RKO (cell line): ENCODE measurements at places on chromosomes 16 and 17.

GRCh38 chr16:14199624-14200023 is 128.5 kb downstream of the MRTFB start:
- no peak for DNase-seq

- DNase-seq = no peak
These were observed 29.9 kb downstream of the METTL16 start for GRCh38 chr17:2481760-2482159.

DNA sequence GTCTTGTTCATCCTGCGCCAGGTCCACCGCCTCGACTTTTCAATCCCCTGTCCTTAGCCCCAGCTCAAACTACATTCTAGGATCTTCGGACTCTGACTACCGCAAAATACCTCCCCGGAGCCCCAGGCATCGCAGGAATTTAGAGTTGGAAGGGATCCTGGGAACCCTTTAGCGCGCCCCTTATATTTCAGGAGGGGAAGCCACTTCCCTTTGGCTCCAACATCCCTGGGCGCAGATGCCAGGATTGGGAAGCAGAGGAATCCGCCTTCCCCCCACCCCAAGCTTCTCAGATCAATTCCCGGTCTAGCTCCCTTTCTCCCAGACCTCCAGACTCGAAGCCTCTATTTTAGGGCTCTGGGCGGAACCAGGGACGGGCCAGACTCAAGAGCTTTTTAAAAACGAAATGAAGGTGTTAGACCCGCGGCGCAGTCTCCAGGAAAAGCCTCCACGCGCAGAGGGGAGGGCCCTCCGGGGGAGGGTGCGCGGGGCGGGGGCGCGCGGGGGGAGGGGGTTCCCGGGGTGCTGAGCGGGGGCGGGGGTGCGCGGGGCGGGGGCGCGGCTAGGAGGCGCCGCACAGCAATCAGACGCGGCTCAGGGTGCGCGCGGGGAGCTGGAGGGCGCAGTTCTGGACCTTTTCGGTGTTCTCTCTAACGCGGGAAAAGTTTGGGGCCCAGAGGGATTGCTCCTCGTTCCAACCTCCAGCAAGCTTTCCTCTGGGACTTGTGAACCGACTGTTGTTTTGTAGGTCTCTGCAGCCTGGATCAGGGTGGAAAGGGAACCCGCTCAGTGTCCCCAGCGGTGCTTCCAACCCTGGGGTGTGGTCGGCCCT is 1.6 kb downstream of the AHSP start:
- no peak for DNase-seq

DNA sequence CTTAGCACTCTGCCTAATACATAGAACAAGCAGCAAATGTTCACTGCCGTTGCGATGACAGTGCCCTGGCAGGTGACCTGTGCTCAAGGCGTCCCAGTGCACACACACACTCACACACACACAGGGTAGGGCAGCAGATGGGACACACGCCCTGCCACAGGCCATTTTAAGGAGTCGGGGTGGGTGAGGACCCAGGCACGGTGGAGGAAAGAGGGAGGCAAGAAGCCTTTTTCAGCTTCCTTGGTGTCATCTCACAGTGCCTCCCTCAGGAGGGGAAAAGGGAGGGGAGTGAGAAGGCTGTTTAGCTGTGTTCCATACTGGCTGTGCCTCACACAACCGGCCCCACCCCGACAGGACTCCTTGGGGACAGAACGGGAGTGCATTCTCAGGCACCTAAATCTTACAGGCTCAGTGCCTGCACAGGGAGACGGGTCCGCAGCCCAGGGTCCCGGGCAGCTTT is 1.5 kb downstream of the PITPNM3 start:
- DNase-seq = no peak

- no peak for DNase-seq
These were observed 389.3 kb downstream of the PMP22 start for GRCh38 chr17:14875557-14876412.

GRCh38 chr17:78954684-78955083 is 25.0 kb downstream of the LGALS3BP start:
- DNase-seq = no peak

GRCh38 chr16:58449768-58450167 is 50.2 kb upstream of the NDRG4 start:
- DNase-seq = no peak

DNA sequence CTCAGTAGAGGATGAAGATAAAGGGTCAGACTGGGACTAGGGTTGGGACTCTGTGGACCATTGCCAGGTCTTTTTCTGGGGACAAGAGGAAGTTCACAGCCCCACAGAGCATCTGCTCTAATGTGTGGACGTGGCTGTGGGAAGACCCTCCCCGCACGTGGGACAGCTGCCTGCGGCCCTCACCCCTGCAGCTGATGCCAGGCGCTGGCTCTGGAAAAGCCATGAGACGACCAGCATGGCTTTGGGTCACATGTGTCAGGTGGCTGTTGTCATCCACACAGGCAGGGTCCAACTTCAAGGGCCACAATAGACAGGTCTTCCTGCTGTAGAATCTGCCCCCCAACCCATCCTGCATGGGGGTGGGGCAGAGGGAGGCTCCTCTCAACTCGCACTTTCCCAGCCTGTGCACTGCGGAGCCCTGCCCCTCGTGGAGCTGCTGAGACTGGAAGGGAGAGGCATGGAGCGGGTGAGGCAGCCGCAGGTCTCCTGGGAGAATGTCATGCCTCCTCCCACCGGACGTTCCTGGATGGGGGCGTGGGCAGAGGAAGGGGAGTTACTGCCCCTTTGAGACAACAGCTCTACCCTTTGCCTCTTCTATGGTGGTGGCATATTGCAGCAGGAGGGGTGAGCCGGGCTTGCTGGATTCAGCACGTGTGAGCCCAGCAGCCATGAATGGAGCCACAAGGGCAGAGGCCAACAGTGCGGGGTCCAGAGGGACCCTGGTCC is 53.4 kb downstream of the PIMREG start:
- no peak for DNase-seq

DNA sequence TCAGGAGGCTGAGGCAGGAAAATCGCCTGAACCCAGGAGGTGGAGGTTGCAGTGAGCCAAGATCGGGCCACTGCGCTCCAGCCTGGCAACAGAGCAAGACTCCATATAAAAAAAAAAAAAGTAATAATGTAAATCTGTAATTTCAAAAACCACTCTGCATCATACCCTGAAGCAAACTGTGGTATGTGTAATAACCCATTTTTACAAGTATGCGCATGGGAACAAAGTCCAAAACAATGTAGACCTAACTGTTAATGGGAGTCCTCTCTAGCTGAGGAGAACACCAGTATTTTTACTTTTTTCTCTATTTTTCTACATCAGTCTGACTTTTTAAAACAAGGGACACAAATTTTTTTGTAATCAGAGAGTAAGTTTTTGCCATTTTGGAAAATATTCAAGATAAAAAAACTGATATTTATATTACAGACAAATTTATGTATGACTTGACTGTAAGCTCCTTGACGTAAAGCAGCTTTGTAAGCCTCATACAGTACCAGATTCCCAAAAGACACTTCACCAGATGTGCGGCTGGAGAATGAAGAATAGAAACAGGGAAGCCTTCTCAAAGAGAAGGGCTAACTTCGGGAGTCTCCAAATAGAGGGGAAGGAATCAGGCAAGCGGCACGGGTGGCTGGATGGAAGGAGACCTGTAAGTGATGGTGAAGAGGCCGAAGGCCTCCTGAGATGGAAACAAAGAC is 25.7 kb downstream of the CMTM4 start:
- no peak for DNase-seq

DNA sequence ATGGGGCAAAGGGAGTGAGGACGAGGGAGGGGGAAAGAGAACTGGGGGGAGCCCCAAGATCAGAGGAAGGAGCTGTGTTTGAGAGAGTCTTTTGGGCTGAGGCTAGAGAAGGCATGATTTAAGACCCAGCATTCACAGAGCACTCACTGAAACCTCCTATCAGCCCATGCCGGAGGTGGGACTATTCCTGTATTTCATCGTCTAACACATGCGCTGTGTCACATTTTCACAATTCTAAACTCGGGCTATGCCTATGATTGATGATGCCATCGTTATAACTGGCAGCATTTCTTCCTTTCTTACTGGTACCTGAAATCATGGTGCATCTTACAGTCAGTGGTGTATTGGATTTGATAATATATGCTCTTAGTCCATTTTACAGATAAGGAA is 3.5 kb downstream of the FAM171A2 start:
- no peak for DNase-seq

DNA sequence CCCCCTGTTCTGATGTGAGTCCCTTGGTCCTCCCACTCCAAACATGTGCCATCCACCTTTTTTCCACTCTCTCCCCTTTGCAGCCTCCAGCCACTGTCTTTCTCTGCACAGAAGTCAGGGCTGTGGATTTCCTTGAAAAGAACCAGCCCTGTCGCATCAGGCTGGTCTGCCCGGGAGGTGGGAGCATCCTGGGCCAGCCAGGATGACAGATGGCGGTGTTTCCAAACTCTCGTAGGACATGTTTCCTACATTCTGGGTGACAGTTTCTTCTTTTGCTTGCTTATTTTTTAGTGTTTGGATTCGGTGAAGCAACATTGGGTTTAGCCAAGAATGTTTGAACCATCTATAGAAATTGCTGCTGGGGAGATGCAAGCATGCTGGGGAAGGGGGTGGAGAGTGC is 100.8 kb downstream of the CCDC182 start:
- DNase-seq = no peak

- DNase-seq = no peak
These were observed 61.0 kb upstream of the RBBP6 start for GRCh38 chr16:24478401-24478800.

DNA sequence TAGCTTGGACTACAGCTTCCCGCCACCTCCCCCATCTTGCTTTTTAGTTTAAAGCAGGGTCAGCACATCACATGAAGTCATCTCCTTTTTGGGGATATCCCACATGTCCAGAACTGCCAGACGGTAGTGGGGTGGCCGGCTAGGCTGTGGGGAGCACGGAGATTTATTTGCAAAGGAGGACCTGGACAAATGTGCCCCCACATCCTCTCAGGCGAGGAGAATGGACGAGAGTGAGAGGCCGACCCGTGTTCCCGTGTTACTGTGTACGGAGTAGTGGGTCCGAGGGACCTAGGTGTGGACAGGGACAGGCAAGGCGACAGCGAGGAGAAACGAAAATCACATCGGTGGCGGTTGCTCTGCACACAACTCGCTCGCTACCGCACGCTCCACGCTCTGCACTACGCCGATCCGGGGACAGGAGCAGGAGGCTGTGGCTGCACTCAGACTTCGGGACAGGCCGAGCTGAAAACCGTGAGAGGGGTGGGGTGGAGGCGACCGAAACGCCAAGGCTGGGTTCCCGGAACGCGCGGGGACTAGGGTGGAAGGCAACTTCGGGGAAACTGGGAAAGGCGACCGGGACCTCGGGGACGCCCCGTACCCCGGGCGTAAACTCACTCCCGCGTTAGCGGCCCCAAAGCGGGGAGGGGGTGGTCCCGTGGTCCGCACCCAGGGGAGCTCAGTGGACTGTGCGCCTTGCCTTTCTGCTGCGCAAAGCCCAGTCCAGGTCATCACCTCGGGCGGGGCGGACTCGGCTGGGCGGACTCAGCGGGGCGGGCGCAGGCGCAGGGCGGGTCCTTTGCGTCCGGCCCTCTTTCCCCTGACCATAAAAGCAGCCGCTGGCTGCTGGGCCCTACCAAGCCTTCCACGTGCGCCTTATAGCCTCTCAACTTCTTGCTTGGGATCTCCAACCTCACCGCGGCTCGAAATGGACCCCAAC is at the start of gene MT1A:
Gene MT1A, plus strand, starts transcription at position 853 of the 937 bp plus-strand sequence. Its CDS starts 73 bp downstream, at position 926.
- DNase-seq = no peak

- DNase-seq = no peak
These were observed 48.3 kb upstream of the LGALS9 start for GRCh38 chr17:27582696-27583095.

DNA sequence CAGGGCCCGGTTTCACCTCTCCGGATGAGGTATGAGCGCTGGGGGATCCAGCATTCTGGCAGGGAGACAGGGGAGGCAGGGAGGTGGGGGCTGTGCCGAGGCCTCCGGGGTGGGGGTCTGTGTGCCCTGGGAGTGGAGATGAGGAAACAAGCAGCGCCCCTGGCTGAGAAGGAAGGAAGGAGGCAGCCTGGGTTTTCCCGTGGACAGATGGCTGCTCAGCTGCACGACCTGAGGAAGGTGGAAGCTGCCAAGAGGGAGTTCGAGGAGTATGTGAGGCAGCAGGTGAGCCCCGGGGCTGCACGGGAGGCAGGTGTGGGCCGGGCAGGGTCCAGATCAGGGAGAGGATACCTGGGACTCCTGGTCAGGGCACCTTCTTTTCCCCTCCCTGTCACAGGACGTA is 4.3 kb downstream of the RNF112 start:
- no peak for DNase-seq

- DNase-seq = peak; percentile 21
These were observed 79.1 kb downstream of the GPR139 start for GRCh38 chr16:19994466-19995170.
